ENCODE measurements at places on chromosomes 2 and 18.

- no peak for DNase-seq
Observed at GRCh38 chr18:76491776-76492668, 3.0 kb downstream of the ZNF516 start.

GRCh38 chr2:64852771-64853241, 136.4 kb upstream of the SLC1A4 start:
- no peak for DNase-seq

DNA sequence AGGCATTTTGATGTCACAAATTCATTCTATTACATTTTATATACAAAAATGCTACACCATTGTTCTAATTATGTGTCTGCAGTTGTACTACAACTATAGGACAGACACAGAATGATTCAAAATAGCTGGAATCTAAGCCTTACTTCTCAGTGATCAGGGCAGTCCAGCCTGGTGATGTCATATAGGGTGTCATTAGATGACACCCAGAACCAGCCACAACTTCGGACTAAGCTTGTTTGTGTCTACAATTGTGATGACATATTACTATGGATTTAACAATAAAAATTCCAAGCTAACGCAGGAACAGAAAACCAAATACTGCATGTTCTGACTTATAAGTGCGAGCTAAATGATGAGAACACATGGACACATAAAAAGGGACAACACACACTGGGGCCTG, 31.0 kb downstream of the M1AP start:
- no peak for DNase-seq

GRCh38 chr2:167342769-167343168, 454.5 kb downstream of the XIRP2 start:
- DNase-seq = no peak

DNA sequence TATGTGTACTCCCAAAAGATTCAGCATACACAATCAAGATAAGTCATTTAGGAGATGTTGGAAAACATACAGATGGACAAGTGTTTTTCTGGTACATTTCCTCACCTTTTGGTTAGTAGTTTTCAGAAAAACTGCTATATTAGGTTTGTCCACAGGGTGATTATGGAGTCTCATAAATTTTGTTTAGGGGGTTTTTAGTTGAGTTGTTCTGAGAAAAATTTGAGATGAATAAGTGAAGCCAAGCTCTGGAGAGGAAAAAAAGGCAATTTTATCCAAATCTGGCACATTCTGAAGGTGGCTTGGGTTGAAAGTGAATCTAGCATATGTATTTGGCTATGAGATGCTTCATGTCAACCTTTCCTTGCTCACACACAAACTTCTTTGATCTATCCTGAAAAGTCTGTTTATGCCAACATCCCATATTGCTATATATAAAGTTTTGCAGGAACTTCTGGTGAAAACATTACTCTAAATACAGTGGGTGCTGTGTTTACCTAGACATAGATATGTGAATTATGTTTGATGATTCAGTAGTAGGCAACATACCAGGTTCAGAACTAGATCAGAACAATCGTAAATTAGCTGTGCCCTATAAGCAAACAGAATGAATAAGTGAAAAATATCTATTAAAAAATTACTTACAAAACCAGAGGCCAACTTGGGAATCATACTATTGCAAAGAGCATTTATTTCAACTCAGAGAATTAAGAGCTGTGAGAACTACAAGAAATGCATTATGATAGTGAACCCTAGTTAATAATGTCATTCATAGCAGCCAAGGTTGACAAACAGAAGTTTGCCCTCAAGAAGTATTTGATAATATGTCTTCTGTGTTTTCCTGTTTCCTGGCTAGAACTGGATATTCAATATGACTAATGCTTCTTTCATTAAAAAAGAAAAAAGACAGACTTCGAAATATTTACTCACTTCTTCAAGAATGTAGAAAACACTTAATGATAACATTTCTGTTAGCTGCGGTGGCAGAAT, 552.0 kb downstream of the IRS1 start:
- DNase-seq = no peak

- no peak for DNase-seq
Observed at GRCh38 chr2:145007093-145007959, 487.4 kb upstream of the ZEB2 start.

DNA sequence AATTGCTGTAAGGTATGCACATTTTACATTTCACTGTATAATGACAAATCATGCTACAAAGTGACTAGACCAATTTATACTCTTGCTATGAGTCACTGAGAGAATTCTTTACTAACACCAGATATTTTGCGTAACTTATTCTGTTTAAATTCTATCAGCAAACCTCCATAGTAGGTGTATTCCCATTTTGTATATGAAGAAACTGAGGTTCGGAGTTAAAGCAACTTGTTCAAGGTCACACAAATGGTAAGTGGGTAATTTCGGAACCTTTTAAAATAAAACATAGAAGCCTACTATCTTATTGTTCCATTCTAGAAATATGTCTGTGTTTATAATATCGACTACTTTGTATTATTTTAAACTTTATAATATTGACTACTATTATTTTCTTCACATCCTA, 15.9 kb upstream of the CPS1 start:
- DNase-seq = no peak

- no peak for DNase-seq
Observed at GRCh38 chr2:224379172-224379571, 22.7 kb downstream of the FAM124B start.

DNA sequence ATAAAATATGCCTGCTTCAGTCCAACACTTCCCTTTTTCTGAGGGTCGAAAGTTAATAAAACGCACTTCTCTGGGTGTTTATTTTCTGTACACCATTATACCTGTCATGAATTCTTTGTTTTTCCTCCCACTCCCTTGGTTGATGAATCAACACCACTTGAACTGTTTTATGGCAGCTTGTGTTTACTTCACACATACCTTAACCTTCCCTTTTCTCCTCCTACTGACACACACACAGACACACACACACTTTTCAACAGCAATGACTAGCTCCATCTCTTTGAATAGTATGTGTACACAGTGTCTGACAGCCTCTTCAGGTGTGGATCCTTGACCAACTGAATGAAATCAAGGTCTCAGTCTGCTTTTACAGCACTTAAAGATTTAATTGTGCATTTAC, 91.3 kb downstream of the SATB2 start:
- DNase-seq = peak; percentile 23

- no peak for DNase-seq
Observed at GRCh38 chr2:29561628-29562027, 359.8 kb downstream of the ALK start.

DNA sequence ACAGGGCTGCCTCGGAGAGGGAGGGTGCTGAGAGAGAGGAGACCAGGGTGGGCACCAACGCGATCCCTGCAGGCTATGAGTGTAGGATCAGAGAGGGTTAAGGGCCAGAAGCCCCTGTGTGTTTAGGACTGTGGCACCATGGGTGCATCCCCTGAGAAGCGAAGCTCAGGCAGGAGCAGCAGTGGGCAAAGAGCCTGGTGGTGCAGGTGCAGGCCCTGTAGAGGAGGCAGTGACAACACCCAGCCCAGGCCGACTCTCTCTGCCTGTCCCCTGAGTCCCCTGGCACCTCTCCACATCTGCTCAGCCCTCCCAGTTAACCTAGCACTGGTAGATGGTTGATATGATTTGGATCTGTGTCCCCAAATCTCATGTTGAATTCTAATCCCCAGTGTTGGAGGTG, 139.8 kb downstream of the RNF152 start:
- no peak for DNase-seq

DNA sequence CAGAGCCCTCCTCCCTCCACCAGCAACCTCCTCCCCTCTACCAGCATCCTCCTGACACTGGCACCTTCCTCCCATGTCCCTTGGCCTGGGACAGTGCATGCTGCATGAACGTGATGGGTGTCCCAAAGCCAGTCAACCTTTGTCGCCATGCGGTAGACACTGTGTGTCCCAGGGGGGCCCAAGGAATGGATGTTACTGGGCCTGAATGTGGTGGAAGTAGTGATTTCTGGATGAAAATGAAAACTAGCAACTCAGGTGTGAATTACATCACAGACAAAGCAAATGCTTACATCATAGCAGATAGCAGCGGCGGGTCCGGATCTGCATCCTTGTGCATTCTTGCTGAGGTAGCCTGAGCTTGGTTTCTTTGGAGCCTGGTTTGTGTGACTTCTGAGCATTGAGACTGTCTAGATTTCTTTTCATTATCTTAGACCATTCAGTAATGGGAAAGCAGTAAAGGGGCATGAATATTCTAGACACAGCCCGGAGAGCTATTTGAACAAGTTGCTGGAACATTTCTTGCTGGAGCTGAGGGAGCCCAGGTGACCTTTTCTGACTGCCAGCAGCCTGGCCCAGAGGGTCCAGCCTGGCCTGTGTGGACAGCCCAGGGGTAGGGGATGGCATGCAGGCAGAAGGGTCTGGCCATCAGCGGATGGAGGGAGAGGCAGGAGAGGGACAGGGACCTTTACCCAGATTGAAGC, 100.4 kb downstream of the FAM210A start:
- no peak for DNase-seq

GRCh38 chr18:23772327-23773024, 83.2 kb downstream of the LAMA3 start:
- DNase-seq = no peak

DNA sequence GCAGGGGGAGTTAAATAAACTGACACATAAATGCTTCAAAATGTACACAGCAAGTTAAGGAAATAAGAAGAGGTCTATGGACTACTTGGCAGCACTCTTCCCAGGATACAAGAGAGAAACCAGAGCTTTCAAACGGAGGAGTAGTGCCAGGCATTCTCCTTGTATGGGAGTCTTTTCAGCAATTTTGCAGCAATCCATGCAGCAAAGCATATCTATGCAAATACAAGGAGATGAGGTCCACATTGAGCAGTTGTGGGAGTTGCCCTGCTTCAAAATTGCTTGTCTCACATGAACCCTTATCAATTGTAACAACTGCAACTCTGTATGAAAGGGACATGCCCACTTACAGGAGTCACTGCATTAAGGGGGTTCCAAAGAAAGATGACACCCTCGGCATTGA, 37.8 kb downstream of the SCN9A start:
- DNase-seq = no peak

GRCh38 chr18:55179425-55179824, 220.2 kb upstream of the CCDC68 start:
- no peak for DNase-seq

All from kidney (tissue), 22 donors.